ENCODE measurements at places on chromosomes 2 and 18.

DNA sequence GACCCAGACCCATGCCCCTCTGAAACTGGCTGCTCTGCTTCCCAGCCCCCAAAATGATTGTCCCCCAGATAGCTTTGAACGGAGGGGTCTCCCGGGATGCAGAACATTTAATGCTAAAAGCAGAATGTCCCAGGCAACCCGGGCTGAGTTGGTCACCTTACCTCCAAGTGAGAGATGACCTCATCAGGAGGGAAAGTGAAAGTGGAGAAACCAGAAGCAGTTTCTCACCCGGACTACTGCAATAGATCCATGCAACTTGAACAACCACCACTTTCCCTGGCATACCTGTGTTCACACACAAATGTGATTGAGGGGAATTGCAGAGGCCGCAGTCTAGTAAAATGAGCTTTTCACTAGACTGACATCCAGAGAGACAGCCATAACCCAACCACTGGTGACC, 75.3 kb upstream of the NPAS2 start:
- DNase-seq: no peak

- no peak for DNase-seq
Measured at GRCh38 chr2:171956135-171956825, 34.0 kb downstream of the HAT1 start.

- no peak for DNase-seq
Measured at GRCh38 chr2:101883860-101884259, 107.9 kb upstream of the IL1R2 start.

- no peak for DNase-seq
Measured at GRCh38 chr18:61991201-61991600, 98.4 kb upstream of the RNF152 start.

GRCh38 chr2:138630164-138630563, 128.6 kb downstream of the SPOPL start:
- DNase-seq: no peak

- no peak for DNase-seq
Measured at GRCh38 chr2:108376774-108377173, 980 bp upstream of the SULT1C4 start.

All from stimulated activated CD8-positive, alpha-beta memory T cell treated with anti-CD3 and anti-CD28 coated beads, Interleukin-4, amount 100 ng/mL, for 1 hour (primary cell).